ENCODE measurements at places on chromosomes 16 and 17.

- DNase-seq = no peak
These were observed 39.6 kb upstream of the MEOX1 start for GRCh38 chr17:43701318-43701743.

- no peak for DNase-seq
These were observed 24.7 kb downstream of the NSMCE1 start for GRCh38 chr16:27243725-27244362.

DNA sequence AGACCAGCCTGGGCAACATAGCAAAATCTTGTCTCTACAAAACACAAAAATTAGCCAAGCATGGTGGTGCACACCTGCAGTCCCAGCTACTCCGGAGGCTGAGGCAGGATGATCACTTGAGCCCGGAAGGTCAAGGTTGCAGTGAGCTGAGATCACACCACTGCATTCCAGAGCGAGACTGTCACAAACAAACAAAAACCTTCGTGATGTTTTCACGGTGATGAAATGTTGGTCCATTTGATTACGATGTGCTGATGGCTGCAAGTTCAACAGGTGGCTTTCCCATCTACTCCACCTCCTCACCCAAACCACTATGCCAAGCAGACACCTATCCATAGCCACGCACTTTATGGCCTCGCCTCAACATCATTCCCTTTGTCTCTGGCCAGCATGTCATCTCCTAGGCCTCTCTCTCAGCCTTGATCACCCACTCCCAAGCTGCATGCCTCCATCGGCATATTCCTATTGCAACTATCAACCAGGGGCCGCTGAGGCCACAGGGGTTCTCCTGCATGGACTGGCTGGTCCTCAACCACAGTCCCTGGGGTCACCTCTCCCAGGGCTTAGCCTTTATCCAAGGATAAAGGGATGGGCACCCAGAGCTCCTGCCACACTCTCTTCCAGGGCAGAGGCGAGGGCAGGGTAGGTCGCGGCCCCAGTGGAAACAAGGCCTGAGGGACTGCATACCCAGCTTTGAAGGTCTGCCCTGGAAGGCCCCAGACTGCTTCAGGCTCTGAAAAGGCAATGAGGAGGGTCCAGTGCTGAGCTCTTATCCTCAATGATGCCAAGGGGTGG is 17.1 kb upstream of the ALOX15B start:
- no peak for DNase-seq

- DNase-seq = no peak
These were observed 91.4 kb downstream of the GRIN2A start for GRCh38 chr16:10090816-10091215.

DNA sequence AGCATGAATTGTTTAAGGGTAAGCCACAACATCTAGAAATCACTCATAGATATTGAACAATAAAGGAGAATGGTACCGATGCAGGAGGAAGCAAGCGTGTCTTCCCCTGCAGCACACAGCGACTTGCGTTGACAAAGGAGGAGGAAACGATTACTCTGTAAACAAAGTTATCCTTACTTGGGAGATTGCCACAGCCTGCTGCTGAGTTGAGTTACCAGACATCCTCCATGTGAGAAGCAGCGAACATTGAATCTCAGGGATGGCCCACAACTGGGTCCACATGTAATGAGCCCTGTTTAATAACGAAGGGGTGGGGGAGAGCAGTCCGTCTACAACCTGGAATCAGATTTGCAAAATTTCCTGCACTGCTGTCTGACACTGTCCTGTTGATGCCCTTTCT is 27.7 kb downstream of the CLUH start:
- DNase-seq = no peak

GRCh38 chr17:19533718-19534561 is at the start of gene SLC47A1:
TSS of gene SLC47A1 (plus strand) at chr17:19533854. CDS start at chr17:19533940, 86 bp downstream.
- no peak for DNase-seq

- DNase-seq = no peak
These were observed 29.4 kb downstream of the CACNA1H start for GRCh38 chr16:1182316-1182671.

DNA sequence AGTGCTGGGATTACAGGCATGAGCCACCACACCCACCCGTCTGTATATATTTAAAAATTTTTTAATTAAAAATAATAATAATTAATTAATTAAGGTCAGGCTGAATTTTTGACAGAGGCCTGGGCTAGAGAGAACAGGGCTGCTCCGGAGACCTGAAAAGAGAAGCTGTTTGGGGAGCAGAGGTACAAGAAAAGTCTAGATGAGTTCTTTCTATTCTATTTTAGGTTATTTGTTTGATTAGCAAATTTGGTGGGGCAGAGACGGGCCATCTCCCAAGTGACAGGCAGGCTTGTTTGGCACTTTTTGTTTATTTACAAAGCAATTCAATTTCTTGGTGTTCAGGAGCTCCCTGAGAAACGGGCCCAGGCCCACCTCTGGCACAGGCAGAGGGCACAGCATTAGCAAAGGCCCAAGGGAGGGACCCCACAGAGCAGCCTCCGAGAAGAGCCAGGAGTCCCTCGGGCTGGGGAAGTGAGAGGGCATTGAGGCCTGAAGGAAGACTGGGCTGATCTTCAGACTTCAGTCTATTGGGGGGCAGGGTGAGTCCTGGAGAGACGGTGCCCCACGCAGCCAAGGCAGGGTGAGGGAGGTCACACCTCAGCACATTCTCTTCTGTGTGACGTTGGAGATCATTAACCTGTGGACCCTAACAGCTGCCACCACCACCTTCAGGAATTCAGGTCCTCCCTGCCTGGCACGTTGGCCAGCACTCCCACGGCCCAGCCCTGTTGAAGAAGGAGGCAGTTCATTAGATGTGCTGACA is 10.8 kb upstream of the RIPOR1 start:
- DNase-seq = no peak

DNA sequence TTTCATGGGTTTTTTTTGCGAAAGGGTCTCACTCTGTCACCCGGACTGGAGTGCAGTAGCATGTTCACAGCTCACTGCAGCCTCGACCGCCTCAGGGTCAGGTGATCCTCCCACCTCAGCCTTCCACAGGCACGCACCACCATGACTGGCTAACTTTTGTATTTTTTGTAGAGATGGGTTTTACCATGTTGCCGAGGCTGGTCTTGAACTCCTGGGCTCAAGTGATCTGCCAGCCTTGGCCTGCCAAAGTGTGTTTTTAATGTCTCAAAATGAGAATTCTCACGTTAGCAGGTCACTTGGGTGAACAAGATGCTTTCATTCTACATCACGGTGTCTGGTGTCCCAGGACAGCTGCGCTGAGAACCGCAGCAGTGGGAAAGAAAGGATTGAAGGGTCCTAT is 3.2 kb downstream of the FBXO31 start:
- no peak for DNase-seq

DNA sequence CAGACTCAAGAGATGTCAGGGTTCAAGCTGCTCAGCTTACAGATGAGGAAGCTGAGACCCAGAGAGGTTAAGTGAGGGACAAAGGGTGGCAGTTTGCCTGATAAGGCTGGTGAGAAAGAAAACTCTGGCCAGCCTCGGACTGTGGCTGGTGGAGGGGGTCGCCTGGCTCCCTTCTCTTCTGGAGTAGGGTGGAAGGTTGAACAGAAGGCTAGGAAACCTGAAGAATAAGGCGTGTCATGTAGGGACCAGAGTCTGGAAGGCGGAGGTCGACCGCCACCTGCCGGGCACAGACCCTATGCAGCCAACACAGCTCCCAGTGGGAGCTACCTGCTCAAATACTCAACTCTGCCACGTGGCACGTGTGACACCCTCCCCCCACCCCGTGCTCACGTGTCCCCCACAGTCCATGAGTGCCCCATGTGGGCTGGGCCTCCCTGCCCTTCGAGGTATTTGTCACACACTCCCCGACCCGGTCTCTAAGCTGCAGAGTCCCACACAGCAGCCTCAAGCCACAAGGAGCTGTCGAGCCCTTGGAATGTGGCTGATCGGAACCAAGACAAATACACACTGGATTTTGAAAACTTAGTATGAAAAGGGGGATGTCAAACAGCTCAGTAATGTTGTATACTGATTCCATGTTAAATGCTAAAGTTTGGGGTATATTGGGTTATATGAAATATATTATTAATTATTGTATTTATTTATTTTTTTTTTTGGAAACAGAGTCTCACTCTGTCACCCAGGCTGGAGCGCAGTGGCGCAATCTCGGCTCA is 11.8 kb downstream of the HID1 start:
- peak; percentile 59 for DNase-seq

DNA sequence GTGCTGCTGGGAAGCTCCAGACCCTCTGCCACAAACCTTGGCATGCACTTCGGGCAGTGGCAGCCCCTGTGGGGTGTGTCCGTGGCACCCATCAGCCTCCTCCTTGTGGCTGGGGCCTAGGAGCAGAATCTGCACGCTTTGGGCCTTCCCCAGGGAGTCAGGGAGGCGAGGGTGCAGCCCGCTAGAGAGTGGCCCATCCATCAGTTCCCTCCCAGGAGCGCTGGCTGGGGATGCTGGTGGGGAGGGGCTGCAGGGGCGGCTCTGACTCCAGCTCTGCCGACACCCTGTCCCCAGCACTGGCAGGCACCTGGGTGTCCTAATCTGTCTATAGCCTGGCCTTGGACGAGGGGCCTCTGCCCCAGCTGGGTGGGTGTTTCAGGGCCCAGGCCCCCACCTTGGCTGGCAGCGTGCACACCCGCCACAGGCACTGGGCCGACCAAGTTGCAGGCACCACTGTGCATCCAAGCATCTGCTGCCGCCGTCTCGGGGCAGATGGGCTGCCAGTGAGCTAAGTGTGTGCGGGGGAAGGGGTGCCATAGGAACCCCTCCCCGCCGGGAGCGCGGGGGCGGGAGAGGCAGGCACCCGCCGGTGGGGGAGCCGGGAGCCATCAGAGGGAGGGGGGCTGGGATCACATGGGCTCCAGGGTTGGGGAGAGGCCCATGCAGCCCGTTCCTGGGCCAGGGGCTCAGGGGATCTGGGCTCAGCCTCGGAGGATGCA is 30.2 kb downstream of the ENDOV start:
- peak; percentile 96 for DNase-seq

DNA sequence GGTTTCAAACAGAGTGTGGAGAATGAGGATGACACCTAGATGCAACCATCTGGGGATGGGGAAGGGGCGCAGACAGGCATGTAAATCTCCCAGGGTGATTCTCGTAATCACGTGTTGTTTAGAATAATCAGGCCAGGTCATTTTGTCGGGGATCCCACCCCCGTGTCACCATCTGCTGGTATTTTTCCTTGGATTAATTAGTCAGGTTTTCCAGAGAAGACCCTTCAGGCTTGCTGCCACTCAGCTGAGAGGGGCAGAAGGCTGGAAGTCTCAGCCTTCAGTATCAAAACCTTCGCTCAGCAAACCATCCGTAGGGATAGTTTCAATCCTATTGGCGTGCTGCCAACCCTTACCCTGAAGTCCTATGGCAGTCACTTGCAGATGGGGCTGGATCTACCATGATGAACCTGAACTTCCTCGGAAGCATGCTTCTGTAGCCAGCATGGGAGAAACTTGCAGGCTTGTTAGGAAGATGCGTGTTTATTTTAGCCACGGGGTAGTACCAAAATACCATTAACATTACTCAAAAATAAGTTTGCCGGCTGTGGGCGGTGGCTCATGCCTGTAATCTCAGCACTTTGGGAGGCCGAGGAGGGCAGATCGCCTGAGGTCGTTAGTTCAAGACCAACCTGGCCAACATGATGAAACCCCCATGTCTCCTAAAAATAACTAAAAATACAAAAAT is 7.5 kb upstream of the ADCY9 start:
- DNase-seq = peak; percentile 31

DNA sequence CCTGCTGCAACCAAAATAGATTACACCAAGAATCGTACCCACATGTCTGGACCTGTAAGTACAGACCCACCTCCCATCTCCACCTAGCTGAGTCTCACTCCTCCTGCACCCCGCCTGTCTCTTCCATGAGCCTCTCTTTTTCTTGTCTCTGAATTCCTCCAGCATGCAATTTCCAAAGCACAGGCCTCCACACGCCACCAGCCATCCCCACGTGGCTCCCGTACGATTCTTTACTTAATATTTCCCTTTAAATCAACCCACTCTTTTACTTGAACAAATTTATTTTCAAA is 1.2 kb downstream of the RPH3AL start:
- no peak for DNase-seq

DNA sequence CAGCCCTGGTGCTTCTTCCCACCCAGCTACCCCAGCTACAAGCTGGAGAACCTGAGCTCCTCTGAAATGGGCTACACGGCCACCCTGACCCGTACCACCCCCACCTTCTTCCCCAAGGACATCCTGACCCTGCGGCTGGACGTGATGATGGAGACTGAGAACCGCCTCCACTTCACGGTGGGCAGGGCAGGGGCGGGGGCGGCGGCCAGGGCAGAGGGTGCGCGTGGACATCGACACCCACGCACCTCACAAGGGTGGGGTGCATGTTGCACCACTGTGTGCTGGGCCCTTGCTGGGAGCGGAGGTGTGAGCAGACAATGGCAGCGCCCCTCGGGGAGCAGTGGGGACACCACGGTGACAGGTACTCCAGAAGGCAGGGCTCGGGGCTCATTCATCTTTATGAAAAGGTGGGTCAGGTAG is 3.6 kb downstream of the GAA start:
- DNase-seq = no peak
